ENCODE measurements at places on chromosomes 12 and 14. TPM values are rescaled to one million over a fixed set of nuclear protein-coding genes. Genes with fewer than 3 reads are reported as not detected.

- DNase-seq = no peak
Measured at GRCh38 chr12:57261428-57261865, 10.5 kb upstream of the STAC3 start.

The LRRIQ1 gene
- total RNA-seq = 13.1 TPM

- DNase-seq = no peak
Measured at GRCh38 chr12:52608826-52609630, 7.8 kb upstream of the KRT72 start.

The C3AR1 gene
- total RNA-seq = 4.2 TPM

GRCh38 chr14:101772770-101773169, 11.3 kb downstream of the PPP2R5C start:
- no peak for DNase-seq
